ENCODE measurements at places on chromosomes 7 and 10.
A peak's percentile ranks its signal among the peaks of the same experiment; 100 is the strongest.

- no peak for DNase-seq
Measured at GRCh38 chr7:116630357-116630756, 41.6 kb upstream of the MET start.

GRCh38 chr7:84331616-84332015 is 137.0 kb upstream of the SEMA3A start:
- no peak for DNase-seq

DNA sequence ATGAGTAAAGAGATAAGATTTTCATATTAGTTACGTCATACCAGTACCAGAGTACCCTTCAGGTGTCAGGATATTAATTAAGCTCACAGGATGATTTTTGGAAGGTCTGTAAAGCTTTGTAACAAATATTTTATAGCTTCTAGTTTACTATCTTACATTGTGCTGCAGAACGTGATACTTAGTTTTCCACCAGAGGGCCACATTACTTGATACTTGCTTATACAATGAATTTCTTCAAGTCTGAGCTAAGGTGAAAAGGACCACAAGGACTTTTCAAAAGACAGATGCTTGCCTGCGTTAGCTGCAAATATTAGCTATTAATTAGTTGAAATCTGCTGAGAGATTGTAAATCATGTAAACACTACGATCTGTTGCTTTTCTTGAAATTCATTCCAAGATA is 12.2 kb downstream of the FOXP2 start:
- no peak for DNase-seq

DNA sequence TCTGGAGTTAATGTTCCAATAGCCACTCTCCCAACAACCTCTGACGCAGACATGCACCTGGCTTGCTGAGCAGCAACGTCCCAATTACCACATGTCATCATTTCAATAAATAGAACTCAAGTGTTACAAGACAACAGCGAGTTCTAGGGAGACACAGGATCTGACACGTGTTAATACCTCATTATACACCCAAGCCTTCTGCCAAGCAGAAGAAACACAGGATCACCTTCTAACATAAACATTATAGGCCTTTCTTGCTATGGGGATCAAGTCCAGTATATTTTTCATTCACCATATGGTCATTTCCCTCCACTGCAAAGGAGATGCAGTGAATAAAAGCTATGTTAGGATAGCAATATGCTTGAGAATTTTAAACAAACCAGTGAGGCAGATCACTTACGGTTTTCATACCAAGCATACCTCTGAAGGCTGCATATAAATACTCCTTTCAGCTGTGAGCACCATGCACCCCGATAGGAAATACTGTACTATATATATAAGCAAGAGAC is 74.2 kb downstream of the JAZF1 start:
- DNase-seq = no peak

DNA sequence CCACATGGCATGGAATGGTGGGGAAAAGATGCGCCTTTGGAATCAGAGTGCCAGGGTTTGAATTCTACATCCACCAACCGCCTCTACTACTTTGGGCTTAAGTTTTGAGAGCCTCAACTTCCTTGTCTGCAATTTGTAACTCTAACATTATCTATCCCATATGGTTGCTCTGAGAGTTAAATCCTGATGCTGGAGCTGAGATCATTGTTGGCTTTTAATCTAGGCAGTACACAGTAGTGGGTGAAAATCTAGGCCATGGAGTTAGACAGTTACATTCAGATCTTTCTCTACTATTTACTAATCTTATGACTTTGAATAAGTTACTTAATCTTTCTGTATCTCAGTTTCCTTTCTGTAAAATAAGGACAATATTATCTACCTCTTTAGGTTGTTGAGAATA is 149.7 kb upstream of the AOAH start:
- no peak for DNase-seq

DNA sequence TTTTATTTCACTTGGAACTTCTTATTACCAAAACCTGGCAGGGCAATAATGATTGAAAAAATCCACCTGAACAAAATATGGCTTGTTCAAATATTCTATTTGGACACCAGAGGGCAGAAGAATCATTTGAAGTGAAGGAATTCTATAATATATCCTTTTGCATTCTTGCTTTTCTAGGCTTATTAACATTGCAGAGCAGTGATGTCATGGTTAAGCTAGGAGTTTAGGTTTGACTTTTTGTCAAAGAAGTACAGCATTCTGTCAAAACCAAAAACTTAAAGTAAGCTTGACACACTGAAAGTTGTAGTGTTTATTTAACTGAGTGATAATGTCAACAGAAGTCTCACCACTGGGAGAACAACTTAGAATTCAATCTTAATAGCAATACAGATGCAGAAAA is 156.0 kb downstream of the SEMA3D start:
- no peak for DNase-seq

GRCh38 chr10:45463244-45464116 is 89.5 kb downstream of the ALOX5 start:
- no peak for DNase-seq

DNA sequence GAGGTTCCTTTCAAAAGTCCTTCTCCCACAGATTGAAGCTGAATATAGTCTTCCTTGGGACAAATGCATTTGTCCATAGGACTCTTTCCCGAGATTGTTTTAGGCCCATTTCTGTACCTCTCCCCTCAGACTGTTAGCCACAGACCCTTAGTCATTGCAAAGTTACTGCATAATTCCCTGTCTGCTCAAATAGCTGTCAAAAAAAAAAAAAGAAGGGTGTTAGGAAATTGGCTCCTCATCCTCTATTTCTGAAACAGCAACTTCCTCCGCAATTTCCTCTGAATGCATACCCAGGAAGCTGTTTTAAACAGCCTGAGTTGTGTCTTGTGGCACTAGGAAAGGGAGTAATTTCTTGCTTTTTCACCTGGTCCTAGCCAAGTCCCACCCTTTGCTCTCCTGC is 5.4 kb downstream of the LRRC4 start:
- DNase-seq = no peak

DNA sequence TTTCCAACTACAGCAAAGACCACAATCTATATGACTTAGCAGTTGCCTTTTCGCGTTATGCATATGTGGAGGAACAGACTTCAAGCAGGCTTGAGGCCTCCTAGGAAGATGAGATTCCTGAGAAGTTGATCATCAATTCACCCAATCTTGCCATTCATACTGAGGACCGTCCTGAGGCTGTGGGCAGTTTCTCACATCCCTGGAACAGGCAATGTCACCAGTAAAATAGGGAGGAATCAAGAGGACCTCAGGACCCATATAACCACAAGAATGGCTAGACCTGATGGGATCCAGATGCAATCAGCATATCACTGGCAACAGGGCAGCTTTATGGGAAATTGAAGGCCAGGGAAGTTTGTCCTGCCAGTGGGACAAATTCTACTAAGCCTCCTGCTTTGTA is 17.3 kb downstream of the KDM7A start:
- no peak for DNase-seq

DNA sequence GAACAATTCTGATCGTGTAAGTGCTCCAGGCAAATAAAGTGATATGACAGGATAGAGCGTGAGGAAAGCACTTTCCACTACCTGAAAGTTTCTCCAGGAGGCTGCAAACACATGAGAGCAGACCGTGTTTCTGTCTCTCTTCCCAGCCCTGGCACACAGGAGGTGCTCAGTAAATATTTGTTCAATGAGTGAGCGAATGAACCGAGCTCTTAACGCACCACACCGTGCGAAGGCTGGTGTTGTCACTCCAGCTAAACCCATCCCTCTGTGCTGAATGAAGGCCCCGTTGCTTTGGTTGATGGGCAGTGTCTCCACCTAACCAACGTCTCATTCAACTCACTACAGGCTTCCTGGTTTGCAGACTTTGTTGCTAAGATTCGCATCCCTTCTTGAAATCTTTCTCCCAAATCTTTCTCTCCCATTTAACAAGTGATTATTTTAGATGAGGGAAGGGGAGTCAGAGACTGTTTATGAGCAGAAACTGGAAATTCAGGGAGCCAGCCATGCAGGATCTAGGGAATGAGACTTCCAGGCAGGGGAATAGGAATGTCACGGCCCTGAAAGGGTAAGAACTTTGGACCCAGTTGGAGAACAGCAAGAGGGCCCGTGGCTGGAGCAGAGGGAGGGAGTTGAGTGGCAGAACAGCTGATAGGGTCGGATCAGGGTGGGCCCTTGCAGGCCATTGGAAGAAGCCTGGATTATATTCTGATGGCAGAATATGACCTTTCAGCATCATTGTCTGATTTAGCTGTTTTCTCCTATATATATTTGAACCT is 282.6 kb downstream of the CAMK1D start:
- DNase-seq = no peak

DNA sequence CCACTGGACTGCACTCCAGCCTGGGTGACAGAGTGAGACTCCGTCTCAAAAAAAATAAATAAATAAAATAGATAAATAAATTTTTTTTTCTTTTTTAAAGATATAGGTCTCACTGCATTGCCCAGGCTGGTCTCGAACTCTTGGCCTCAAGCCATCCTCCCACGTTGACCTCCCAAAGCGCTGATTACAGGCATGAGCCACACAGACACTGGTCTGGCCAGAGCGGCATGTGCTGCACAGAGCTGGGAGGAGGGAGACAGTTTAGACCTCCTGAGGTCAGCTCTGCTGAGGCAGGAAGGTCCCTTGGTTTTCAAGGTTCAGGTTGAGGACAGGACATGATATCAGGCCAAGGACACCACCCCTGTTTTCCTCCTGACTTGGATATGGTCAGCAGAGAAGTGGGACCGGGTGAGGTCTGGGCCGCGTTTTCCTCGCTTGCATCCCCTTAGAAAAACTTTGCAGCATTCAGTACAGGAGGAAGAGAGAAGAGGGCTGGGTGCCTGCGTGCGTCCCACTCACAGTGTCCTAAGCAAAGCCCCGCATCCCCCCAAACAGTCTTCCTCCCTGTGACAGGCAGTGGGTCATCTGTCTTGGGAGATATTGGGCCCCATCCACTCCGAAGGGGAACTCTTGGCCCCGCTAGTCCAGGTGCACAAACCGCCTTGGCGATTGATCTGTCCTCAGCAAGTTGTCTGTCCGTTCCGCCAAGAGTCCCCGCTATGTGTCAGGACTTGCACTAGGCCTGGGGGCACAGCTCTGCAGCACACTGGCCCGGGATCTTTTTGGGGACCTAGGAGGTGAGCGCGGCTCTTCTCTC is 56.1 kb downstream of the ZNF727 start:
- no peak for DNase-seq

GRCh38 chr10:126373972-126374371 is 14.3 kb downstream of the ADAM12 start:
- no peak for DNase-seq

DNA sequence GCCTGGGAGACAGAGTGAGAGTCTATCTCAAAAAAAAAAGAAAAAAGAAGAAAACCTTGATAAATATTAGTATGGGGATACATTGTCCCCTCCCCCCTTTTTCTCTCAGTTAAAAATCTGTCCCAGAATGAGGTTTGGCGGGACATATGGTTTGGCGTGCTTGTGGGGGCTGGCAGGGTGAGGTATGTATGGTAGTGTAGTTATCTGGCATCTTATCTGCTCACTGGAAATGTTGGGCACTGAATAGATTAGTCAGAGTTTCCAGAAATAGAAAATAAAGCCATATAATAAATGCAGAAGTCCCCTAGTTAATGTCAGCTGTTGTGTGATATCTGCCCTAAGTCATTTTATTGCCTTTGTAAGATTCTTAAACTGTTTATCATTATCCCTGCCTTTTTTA is 397.5 kb upstream of the GALNT17 start:
- DNase-seq = no peak

GRCh38 chr10:99450156-99450555 is 19.7 kb upstream of the GOT1 start:
- DNase-seq = no peak

DNA sequence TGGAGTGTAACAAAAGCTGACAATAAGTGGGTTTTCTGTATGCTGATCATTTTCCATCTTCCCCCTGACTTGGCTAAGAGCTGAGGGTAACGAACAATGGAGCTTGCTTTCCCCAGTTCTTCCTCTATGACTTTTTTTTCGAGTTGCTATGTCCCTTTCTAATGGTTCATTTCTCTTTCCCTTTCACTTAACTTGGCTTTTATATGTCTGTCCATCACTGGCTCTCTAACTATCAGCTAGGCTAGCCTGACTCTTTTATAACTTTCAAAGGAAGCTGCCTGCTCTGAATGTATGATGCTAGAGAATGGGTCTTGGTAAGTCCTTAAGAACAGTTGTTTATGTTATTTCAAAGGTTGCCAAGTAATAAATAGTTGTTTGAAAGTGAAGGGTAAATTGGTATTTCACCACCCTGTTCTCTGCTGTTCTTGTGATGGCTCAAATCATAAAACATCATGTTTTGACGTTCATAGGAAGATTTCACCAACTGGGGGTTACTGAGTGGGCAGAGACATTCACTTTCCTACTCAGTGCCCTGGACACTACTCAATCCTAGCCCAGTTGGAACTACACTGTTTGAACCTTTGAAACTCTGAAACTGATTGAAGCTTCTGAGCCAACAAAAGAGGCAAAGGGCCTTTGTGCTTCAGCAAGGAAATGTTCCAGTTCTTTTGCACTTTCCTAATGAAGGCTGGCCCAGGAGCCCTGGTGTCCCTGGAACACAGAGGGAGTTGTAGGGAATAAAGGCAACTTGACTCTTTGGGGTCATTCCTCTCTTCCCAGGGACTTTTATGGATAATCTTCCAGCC is 85.4 kb upstream of the PHYHIPL start:
- no peak for DNase-seq

- peak; percentile 82 for DNase-seq
Measured at GRCh38 chr10:46268076-46268881, 18.5 kb upstream of the ANTXRL start.

DNA sequence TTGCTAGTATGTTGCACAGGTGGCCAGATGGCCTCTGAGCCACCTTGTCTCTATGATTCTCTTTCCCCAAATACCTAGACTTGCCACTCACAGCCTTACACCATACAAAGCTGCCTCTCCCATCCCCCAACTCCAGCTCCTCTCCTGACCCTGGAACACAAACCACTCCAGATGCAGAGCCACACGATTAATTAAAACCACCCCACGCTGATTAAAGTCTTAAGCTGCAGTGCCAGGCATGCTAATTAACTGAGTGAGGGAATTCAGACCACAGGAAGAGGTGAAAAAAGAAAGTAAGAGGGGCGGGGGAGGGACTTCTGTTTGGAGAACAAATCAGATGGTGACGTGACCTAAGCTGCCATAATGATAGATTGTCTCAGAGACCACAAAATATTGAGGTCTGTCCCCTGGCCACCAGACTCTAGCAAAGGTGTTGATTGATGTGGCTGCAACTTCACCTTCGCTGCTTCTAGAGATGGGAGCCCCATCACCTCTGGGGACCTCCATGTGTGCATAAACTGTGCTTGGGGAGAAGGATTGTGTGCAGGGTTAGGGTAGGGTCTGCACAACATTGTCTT is 331.3 kb downstream of the PLXNA4 start:
- DNase-seq = no peak
